Stimulated activated CD8-positive, alpha-beta memory T cell treated with anti-CD3 and anti-CD28 coated beads, Interleukin-15, amount 100 ng/mL, for 24 hours (primary cell): ENCODE measurements at places on chromosomes 4 and X.

GRCh38 chr4:106051514-106051913 lies 156.2 kb downstream of the NPNT start:
- DNase-seq: no peak

GRCh38 chr4:98092833-98093439 lies 50.3 kb downstream of the STPG2 start:
- no peak for DNase-seq

DNA sequence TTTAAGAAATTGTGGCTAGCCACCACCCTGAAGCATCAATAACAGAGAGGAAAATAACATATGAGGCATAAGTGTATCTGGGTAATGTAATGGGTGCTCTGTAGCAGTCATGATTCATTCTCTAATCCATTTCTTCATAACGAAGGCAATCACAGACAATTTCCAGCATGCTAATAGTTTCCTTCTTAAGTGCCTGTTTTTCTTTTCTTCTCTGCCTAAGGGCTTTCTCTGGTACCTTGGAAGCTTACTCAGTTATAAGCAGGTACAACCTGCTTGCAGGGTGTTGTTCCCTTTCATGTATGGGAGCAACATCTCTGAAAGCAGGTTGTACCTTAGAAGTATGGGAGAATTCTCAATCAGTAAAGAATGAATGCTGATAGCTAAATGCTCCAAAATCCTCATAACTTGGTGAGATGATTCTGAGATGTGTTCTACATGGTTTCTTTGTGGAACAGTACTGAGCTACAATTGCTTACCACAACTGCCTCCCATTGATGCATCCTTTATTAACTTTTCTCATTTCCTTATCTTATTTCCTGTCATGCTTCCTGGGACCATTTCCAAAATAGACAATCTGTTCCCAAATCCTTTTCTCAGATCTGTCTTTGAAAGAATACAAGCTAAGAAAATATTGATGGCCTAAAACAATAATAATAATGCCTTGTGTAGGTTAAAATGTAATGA lies 247.6 kb downstream of the PAPSS1 start:
- no peak for DNase-seq

GRCh38 chrX:36019125-36019524 lies 99.6 kb downstream of the CFAP47 start:
- no peak for DNase-seq

DNA sequence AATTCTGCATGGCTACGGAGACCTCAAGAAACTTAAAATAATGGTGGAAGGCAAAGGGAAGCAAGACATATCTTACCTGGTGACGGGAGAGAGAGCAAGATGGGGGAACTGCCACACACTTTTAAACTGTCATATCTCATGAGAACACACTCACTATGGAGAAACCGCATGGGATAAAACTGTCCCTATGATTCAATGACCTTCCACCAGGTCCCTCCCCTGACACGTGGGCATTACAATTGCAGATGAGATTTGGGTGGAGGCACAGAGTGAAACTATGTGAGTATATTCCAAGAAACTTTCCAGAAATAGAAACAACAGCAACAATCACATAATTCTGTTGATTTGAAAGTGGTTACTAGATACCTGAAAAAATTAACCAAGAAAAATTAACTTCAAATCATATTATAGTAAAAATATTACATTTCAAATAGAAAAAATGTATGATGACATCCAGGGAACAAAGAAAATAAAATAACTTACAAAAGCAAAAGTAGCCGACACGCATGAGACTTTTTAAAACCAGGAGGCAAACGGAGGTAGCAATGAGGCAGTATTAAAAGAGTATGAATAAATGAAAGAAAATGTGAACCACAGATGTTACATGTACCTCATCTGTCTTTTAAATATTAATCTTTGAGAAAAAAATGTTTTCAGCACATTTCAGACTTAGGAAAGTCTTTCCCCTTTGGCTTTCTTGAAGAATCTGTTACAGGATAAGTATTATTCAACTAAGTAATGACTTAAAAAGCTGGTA lies 879.5 kb downstream of the TECRL start:
- DNase-seq: no peak

DNA sequence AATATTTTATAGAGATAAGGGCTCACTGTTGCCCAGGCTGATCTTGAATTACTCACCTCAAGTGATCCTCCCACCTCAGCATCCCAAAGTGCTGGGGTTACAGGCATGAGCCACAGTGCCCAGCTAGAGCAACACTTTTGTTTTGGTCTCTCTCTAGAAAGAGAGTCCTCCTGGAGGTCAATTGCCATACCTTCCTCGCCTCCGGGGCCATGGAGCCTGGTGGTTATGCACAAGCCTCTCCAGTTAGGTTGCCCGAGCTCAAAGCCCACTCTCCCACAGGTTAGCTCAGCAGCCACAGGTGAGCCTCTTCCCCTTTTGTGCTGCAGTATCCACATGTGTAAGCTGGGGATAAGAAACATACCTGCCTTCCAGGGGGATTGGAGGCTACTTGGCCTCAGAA lies 24.2 kb upstream of the MAN2B2 start:
- DNase-seq: no peak

GRCh38 chr4:150323406-150324325 lies 245.4 kb downstream of the DCLK2 start:
- no peak for DNase-seq

GRCh38 chr4:5040856-5041620 lies 10.2 kb upstream of the STK32B start:
- DNase-seq: no peak

- no peak for DNase-seq
These were observed 4.4 kb upstream of the PGM2 start for GRCh38 chr4:37821953-37822605.

- no peak for DNase-seq
These were observed at the start of gene NDST3 for GRCh38 chr4:118034053-118034785. NDST3 (plus strand) TSS chr4:118034486; CDS start chr4:118053911, 19,425 bp downstream.

- no peak for DNase-seq
These were observed 133.6 kb downstream of the GPM6A start for GRCh38 chr4:175678451-175678850.

DNA sequence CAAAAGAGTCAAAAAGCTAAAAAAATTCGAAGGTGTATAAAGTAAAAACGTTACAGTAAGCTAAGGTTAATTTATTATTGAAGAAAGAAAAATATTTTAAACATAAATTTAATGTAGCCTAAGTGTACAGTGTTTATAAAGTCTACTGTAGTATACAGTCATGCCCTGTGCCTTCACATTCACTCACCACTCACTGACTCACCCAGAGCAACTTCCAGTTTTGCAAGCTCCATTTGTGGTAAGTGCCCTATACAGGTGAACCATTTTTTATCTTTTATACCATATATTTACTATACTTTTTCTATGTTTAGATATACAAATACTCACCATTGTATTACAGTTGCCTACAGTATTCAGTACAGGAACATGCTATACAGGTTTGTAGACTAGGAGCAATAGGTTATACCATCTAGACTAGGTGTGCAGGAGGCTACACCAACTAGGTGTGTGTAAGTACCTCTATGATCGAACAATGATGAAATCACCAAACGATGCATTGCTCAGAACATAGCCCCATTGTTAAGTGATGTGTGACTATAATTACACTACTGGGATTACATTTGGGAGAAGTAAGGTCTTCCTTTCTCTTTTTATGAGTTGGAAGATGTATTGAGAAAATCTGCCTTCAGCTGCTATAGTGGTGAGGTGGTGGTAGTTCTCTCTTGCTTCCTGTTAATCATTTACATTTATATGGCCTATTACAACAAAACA lies 27.2 kb downstream of the TMSB4X start:
- no peak for DNase-seq

- no peak for DNase-seq
These were observed 257.1 kb downstream of the CAMK2D start for GRCh38 chr4:113504422-113504821.

DNA sequence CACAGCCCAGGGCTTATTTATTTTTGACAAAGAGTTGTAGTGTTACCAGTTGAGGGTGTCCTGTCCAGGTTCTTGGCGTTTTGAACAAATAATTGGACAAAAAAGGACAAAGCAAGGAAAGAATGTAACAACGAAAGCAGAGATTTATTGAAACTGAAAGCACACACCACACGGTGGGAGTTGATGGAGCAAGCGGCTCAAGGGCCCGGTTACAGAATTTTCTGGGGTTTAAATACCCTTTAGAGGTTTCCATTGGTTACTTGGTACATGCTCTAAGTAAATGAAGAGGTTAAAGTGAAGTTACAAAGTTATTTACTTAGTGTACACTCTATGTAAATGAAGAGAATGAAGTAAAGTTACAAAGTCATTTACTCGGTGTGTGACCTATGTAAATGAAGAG lies 27.8 kb upstream of the OPHN1 start:
- DNase-seq: no peak

DNA sequence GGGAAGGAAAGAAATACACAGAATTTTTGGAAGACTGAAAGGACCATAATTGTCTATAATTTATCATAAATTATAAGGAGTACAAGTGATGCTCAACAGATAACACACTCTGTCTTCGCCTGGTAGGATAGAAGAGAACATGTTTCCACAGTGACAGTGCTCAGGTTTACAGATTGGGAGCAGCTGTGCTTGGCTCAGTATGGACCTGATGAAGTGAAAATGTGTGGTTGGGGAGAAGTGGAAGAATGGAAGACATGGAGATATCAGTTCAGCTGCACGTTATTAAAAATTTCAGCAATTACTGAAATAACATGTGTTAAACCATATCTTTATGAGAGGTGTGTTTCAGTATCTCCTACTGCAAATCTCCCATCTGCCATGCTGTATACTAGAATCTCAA lies 90.6 kb downstream of the TLL1 start:
- DNase-seq: no peak

GRCh38 chrX:13791145-13791544 lies 25.7 kb downstream of the GPM6B start:
- DNase-seq: no peak

DNA sequence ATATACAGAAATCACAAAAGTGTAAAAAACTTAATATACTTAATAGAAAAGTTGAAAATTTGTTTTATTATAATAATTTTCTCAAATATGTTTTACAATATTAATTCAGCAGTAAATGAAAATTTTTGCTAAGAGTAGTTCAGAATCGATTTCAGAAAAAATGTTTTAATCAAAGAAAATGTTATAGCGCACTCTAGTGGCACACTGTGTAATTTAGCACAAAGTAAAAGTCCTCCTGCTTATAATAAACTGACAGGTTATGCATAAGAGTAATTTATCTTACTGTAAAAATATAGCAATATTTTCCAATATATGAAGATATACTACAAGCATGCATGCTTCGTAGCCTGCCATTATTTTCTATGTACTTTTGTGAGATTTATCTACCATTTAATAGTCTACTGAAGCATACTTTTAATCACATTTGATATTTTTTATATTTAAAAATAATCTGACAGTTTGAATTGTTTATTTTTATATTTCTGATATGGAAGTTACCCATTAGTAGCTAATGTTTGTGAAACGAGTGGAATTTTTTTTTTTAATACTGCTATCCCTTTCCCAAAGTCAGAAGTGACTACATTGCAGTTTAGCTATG lies 217.9 kb upstream of the KLHL4 start:
- DNase-seq: no peak

DNA sequence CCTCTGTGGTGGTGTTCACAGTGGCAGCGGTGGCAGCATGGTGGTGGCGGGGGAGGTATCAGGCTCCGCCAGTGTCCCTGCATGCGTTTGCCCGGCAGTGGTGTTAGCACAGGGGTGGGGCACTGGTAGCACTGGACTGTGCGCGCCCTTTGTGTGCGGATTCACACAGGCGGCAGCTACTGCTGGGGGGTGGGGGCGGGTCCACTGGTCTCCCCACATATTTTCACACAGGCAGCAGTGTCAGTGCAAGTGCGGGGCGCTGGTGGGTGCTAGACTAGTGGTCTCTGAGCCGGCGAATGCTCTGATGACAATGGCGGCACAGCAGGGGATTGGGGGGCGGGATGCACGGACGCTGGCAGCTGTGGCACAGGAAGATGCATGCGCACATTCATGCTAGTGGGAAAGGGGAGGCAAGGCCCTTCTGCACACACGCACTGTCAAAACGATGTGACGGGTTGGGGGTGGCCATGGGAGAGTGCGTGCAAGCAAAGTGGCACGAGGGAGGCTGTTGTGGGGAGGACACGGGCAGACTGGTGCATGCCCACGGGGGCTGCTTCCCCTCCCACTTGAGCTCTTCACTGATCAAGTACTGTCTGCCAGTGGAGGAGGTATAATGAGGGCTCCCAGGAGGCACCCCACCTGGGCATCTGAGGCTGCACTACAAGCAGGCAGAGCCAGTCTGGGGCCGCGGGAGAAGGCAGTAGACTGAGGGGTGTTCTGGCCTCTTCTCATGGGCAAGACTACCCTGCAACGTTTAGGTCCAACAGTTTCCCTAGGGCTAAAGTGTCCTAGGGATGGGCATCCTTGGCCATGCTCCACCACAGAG lies 53.0 kb downstream of the POF1B start:
- DNase-seq: no peak

DNA sequence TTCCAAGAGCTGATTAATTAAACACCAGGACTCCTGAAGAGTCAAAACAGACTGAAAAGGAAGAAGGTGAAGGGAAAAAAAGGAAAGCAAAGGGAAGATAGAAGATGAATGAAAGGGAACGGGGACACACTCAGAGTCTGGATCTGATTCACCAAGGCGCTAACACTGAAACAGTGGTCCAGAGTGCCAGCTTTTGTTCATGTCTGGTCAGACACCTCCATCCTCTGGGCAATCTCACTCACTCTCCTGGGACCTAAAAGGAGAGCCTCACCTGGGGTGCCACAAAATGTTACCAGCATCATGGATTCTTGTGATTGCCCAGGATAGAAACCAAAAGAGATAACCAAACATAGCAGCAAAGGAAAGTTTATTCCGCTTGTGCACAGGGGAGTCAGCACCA lies 120.3 kb upstream of the AFF2 start:
- DNase-seq: no peak

- DNase-seq: no peak
These were observed 1057.8 kb downstream of the DMD start for GRCh38 chrX:32153585-32153984.

DNA sequence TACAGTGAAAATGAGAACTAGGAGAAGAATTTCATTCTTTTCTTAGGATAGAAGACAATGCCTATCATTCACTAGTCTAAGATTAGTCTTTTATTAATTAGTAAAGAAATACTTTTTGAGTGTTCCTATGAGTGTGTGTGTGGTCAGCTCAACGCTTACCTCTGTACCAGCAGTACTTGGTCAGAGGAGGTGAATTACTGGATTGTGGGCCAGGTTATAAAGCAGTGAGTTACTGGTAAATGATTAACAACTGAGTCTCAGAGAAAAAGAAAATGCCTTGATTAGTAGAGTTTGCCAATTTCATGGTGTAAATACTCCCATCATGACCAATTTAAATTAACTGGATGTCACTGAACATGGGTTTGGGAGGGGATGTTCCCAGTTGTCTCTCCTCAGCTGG lies 444.6 kb downstream of the STIM2 start:
- DNase-seq: no peak

GRCh38 chrX:40172401-40173142 lies 74.8 kb upstream of the BCOR start:
- no peak for DNase-seq

GRCh38 chr4:81827577-81828202 lies 356.0 kb upstream of the RASGEF1B start:
- DNase-seq: no peak

GRCh38 chr4:86043755-86044592 lies 315.9 kb downstream of the MAPK10 start:
- no peak for DNase-seq

- no peak for DNase-seq
These were observed 118.8 kb downstream of the FAM13A start for GRCh38 chr4:88938138-88938537.

GRCh38 chrX:153719701-153720100 lies 4.5 kb downstream of the BCAP31 start:
- DNase-seq: no peak

GRCh38 chr4:31598639-31599038 lies 878.5 kb downstream of the PCDH7 start:
- DNase-seq: no peak
